ENCODE measurements at places on chromosomes 2 and 18.

GRCh38 chr2:64978514-64979268, 10.5 kb upstream of the SLC1A4 start:
- no peak for DNase-seq

DNA sequence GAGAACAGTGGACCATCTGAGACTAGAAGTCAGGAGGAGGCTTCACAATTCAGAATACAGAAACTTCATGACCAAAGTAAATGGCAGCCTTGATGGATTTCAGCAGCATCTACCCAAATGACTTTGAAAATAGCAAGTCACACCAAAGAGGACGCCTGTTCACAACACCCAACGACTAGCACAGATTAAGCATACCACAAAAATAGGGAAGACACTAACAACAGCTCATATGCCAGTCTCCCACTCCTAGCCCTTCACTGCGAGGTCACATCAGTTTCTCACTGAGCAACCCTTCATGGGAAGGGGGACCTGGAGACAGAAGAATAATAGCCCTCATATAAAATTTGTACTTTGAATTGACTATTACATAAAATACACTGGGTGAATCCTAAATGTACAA, 228.4 kb upstream of the SLC39A10 start:
- no peak for DNase-seq

DNA sequence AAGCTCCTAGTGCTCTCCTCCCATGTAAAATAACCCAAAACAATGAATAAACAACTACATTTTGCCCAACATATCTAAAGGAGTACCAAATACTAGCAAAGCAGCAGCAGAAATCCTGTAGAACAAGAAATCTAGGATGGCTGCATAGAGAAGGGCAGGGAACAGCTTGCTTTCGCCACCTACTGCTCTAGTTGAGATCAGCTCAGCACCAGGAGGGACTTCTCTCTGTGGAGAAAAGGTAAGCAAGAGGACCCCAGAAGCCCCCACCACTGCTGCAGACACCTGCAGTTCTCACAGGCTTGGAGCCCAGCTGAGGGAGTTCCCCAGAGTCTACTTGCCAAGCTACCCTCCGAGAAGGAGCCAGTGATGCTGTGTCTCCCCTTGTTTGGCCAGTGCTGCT, 243.0 kb upstream of the CHST9 start:
- DNase-seq: no peak

- DNase-seq: no peak
These were observed 275.1 kb downstream of the SETBP1 start for GRCh38 chr18:44955825-44956224.

DNA sequence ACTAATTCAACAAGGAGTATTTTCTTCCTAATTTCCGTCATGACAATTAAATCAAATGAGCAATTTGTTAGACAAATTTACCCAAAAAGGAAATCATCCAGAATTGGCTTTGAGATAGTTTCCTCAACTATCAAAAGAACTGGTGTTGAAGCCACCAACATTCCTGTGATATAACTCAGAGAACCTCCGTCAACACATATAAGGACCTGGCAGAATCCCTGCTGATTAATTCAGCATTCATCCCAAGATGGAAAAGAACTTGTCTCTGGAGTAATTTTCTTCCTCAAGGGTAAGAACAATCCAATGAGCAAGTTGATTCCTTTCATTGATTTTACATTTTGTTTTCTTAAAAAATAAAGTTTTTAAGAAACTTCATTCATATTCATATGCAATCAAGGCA, 62.0 kb downstream of the MBD2 start:
- no peak for DNase-seq

- DNase-seq: no peak
These were observed 74.6 kb upstream of the MCFD2 start for GRCh38 chr2:46990231-46990588.

- DNase-seq: no peak
These were observed 167.9 kb downstream of the FBXO15 start for GRCh38 chr18:73979742-73980141.

- DNase-seq: no peak
These were observed 29.2 kb downstream of the GULP1 start for GRCh38 chr2:188320861-188321260.

GRCh38 chr2:71831193-71831577, 316.5 kb downstream of the CYP26B1 start:
- DNase-seq: no peak

GRCh38 chr18:48453330-48454066, 44.3 kb upstream of the ZBTB7C start:
- no peak for DNase-seq

GRCh38 chr18:59897321-59897954, 2.4 kb upstream of the PMAIP1 start:
- DNase-seq: no peak

GRCh38 chr2:69567157-69567908, 76.2 kb downstream of the AAK1 start:
- no peak for DNase-seq

- no peak for DNase-seq
These were observed 22.6 kb upstream of the USP34 start for GRCh38 chr2:61493523-61493942.

GRCh38 chr2:140604788-140605187, 1526.0 kb downstream of the LRP1B start:
- no peak for DNase-seq

DNA sequence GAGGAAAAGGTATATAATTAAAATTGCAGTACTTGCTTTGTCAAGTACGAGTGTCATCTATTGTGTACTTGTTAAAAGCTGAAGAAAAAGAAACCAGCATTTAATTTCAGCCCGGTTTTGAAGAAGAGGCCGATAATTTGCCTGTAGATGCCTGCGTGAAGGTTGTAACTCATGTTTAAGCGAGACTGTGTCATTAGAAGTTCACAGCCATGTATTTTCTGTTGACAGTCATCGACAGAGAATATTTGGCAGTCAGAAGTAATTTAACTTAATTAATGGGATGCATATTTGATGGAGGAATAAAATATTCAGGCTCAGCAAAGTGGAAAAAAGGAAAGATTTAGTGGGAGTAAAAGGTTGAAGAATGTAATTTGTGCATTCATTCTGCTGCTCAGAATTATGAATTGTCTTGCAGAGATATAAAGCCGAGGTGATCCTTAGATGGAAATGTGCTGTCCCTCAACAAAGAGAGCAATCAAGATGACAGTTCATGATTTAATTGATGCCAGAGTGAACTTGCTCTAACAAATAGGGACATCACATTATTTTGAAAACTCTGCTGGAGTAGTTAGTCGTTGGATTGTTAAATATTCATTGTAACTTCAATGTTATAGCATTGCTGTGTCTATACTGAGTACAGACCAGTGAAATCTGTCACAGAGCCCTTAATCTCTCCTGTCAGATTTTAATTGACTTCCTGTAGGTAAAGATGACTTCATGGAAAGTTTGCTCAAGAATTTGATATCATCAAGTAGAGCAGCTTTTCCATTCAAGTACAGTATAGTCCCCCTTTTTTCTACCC, 53.9 kb downstream of the ZNF407 start:
- DNase-seq: no peak

DNA sequence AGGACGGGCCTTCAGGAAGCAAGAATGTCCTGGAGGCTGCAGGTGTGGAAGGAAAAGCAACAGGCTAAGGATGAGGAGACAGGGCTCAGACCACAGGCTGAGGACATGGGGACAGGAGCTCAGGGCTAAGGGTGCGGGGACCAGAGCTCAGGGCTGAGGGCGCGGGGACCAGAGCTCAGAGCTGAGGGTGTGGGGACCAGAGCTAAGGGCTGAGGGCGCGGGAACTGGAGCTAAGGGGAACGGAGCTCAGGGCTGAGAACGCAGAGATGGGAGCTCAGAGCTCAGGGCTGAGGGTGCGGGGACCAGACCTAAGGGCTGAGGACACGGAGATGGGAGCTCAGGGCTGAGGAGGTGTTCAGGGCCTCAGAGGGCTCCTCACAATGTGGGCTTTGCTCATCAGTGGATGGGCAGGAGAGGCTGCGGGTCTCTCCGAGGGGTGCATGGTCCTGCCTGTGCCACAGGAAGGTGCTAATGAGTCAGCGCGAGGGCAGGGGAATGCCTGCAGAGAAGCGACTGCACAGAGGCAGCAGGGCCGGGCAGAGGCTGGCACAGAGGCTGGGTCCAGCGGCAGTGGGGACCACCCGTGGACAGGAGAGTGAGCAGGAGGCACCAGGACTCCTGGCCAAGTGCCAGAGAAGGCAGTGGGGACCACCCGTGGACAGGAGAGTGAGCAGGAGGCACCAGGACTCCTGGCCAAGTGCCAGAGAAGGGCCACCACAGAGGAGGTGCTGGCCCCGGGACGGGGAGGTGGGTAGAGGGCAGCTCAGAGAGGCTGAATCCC, 271.7 kb downstream of the TWIST2 start:
- no peak for DNase-seq

GRCh38 chr2:8571301-8571791, 110.5 kb upstream of the ID2 start:
- no peak for DNase-seq
